ENCODE measurements at places on chromosomes 13 and 19.

DNA sequence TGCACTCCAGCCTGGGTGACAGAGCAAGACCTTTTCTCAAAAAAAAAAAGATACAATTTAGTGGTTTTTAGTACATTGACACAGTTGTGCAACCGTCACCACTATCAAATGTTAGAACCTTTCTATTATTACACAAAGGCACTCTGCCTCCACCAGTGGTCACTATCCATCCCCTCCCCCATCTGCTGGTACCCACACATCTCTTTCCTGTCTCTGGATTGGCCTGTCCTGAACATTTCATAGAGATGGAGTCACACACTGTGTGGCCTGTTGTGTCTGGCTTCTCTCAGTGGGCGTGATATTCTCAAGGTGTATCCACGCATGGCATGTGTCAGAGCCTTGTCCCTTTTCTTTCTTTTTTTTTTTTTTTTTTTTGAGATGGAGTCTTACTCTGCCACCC lies 11.2 kb downstream of the KDM4B start:
- DNase-seq = no peak

DNA sequence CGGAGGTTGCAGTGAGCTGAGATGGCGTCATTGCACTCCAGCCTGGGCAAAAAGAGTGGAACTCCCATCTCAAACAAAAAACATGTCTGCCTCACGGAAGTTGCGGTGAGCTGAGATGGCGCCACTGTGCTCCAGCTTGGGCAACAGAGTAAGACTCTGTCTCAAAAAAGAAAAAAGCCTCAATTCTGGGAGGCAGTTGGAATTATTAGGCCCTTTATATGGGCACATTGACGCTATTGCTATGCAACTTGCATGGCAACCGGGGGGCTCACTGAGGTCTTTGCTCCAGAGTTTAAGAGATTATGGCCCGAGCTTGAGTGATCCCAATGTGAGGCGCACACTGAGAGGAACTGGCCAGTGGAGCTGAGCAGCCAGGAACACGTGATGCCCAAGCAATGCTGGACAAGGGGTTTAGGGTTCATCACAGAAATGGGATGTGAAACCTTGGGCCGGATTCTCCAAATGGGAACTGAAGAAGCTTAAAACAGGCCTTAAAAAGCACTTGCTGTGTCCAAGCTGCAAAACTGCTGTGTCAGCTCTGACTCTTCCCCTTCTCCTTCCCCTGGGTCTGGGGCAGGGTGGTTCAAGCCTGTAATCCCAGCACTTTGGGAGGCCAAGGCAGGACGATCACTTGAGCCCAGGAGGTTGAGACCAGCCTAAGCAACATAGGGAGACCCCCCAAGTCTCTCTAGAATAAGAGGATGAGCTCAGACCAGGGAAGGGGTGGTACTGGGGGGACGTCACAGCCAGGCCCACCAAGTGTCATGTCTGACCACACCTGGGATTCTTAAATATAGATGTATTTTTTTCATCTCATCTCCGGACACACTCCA lies 2.5 kb downstream of the FTL start:
- peak; percentile 30 for DNase-seq

GRCh38 chr13:73851104-73851503 lies 283.1 kb downstream of the KLF12 start:
- no peak for DNase-seq

- no peak for DNase-seq
These were observed 293.3 kb downstream of the ZNF536 start for GRCh38 chr19:30665449-30665848.

DNA sequence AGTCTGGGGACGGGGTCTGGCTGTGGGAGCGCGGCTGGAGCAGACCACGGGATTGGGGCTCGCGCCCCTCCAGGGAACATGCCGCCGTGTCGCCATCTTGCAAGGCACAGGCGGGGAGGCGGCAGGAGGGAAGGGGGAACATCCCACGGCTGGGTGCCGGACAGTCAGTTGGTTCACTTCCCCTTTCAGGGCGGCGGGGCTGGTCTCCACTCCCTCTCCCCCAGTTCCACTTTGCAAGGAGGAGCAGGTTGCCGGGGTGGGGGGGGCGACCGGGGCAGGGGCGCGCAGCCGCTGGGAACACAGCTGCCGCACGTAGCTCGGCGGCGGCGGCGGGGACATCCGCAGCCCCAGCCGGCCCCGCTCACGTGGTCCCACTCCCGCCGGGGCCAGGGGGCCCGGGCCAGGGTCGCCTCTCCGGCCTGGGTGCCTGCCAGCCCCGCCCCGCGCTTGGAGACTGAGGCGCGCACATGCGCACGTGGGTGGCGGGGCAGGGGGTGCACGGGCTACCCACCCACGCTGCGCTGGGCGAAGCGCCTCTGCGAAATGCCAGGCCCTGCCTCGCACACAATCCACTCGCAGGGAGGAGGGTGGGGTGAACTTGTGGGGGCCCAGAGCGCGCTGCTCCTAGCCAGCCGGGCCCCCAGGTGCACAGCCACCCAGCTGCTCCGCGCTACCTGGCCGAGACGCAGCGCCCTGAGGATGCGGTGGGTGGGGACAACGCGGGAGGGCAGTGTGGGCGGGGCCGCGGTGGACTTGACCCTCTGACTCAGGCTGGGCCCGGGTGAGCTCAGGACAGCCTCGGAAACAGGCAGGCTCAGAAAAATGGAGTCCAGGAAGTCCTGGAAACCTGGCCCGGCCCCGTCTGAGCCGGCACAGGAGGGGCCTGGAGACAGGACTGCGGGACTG lies 6.4 kb downstream of the KLF16 start:
- peak; percentile 83 for DNase-seq

DNA sequence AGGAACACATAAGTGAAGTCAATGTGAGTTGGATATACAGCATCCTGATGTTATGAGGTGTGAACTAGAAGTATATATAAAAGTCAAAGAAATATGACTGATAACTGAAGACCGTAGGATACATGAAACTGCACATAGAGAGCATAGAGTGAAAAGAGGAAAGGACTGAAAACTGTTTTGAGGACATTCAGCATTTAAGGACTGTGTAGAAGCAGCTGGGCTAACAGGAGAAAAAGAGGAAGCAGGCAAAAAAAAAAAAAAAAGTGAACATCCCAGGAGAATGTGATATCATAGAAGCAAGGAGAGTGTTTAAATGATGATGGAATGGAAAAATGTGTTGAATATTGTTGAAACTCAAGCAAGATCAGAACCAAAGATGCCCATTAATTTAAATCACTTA lies 363.5 kb downstream of the PCDH20 start:
- DNase-seq = no peak

DNA sequence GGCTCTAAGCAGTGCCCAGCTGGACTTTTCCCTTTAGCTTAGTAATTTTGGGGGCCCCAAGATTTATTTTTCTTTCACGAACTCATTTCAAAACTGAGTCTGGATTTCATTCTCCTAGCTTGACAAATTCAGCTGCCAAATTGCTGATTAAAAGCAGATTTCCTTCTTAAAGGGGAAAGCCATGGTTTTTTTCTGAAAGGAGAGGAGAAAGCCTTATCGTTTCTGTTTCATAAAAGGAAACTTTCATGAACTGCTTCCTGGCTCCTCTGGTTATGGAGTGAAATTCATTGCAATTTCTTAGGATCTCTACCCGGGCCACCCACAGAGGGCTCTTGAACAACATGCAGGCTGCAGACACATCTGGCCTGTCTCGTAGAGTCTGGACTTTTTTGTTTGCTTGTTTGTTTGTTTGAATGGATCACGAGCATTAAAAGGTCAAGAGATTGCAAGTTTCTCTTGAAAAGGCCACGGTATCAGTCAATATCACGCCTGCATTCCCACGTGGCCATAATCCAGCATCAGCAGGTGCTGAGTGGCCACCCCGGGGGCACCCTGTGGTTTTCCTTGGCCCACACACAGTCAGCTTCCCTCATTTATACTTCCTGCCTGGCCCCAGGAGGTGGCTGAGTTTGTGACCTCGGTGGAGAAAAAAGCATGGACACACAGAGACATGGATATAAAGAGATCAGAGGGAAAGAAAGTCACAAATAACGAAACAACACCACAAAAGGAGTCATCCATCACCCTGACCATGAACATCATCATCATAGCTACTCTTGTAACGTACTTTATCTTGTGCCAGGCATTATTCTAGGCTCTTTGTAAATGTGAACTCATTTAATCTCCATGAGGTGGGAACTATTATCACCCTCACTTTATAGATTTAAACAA lies 10.5 kb upstream of the KLK4 start:
- no peak for DNase-seq

- no peak for DNase-seq
These were observed 31.8 kb downstream of the GJA3 start for GRCh38 chr13:20129076-20129475.

DNA sequence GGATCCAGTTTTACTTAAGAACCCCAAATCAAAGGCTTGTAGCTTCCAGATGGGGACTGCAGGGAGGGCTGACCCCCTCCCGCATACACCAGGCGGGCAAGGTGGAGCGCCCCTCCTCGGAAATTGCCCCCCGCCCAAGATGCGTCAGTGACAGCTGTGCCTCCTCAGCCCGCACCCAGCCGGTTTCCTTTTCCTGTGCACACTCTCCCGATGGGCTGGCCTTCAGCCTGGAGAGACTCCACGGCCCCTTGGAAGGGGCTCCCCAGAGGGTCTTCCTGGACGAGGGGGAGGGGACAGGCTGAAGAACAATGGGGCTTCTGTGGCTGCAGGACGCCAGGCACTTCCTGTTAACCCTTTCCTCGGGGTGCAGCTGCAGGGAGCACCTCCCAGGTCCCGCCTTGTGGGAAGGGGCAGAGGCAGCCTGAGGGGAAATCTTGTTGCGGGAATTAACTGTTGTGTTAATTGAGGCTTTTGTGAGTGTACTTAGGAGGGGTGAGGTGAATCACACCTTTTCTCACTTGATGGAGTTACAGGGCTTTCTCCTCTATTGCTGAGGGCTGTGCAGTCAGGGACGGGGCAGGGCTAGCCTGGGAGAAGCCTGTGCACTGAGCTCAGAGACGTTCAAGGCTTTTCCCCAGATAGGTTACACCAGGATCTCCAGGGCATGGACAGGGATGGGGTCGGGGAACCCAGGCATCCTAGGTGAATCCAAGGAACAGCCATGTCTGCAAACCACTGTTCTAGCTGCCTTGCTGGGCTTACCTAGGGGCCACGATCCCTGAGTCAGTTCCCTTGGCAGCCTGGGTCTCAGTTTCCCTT lies 14.3 kb downstream of the IER2 start:
- no peak for DNase-seq

DNA sequence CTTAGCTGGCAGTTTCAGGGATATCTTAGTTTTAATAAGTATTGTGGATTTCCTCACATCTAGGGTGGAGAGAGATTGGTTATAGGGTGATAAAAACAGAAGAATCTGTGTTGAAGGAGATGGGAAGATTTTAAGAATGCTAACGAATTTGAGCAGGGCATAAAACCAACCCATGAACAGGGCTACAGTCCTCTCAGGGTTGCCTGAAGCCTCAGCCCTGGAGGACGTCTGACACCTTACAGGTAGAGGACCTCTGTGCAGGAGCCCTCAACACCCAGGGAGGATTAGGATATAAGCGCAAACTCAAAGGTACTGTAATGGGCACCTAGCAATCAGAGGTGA lies 461 bp upstream of the WASF3 start:
- DNase-seq = no peak

GRCh38 chr19:50628146-50628545 lies 11.5 kb downstream of the SYT3 start:
- DNase-seq = no peak

DNA sequence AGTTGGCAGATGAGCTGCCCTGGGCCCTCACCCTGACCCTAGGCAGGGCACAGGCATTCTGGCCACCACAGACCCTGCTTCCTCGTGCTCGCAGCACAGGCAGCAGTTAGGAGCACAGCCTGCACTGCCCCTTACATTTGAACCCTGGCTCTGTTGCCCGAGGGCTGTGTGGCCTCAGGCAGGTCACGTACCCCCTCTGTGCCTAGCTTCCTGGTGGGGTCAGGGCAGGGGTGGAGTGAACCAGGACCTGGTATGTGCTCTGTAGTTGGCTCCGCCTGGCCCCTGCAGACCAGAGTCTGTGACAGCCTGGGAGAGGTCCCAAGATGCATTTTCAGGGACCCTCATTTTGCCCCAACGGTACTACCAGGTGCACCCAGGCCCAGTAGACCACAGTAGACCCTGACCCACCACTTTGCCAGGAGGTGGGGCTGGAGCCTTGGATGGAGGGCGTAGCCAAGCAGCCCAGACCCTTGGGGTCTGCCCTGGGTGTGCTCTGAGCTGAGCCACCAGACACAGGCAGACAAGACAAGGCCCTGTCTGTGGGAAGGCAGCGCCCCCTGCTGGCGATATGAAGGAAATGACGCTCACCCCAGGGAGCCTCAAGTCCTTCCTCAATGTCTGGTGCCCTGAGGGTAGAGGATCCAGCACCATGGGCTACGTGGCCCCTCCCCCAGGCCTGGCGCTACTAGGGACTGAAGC lies 9.1 kb downstream of the LYL1 start:
- DNase-seq = peak; percentile 88

DNA sequence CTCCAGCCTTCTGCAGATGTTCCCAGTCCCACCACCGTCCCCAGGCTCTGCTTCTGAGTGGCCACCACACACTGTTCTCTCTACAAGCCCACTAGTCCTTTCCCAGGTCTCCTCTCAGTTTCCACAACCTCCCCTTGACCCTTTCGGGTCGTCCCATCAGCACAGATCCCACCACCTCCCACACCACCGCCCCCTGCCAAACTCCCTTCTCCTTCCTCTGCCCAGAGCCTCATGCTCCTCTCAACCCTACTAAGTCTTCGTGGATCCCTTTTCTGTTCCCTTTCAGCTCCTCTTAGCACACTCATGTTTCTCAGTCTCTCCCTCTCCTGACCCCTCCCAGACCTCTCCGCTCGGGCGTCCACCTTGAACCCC lies 1.9 kb downstream of the NAPA start:
- no peak for DNase-seq

DNA sequence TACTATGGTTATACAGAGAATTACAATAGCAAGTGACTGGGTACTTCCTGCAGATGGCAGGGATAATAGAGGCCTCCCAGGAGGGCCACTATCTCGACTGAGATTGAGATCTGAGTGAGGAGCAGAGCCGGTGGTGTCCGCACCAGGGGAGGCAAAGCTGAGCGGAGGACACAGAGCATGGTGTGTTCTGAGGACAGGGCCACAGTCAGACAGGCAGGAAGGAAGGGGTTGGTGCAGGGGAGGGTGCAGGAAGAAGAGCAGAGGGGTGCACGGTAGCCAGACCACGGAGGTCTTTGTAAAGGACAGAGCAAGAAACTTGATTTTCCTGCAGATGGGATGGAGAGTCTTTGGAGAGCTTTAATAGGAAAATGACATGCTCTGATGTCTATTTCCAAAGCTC lies 152.4 kb downstream of the SHISA2 start:
- no peak for DNase-seq

All from AG20443 (cell line).